Hypothalamus (tissue), 51 donors: ENCODE measurements at places on chromosomes 4 and X.

DNA sequence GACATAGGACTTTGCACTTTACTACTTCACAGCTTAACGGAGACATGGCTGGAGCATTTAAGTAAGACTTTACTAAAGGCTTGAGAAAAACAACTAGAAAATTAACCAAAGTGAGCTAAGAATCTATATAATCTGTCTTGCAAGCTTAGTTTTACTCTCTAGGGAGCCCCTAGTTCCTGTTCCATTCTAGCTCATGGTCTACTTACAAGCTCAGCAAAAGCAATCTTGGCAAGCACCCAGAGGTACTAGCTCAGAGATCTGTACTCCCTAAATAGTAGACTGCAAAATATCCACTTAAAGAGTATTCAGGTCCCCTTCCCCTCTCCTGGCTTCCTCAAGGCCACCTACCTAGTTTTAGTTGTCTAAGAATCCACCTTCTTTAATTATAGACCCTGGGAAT, 469.0 kb downstream of the IDS start:
- no peak for DNase-seq

DNA sequence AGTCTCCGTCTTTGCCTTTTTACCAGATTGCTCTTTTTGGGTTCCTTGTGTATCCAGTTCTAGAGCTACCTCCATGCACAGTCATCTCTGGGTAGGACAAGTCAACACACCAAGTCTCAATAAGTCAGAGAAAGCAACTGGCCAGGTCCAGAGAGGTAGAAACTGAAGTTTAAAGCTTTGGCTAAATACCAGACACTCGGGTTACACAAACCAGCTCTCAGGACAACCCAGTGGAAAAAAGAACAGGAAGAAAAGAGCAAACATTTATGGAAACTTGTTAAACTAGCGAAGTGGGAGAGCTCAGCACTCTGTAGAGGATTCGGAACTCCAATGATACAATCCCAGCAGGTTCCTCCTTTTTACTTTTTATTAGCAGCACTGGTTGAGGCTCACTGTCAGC, 291.0 kb upstream of the CPEB2 start:
- no peak for DNase-seq

GRCh38 chr4:53781629-53782457, 190.6 kb upstream of the LNX1 start:
- DNase-seq: no peak

- no peak for DNase-seq
Observed at GRCh38 chr4:80529026-80529425, 193.5 kb downstream of the CFAP299 start.

DNA sequence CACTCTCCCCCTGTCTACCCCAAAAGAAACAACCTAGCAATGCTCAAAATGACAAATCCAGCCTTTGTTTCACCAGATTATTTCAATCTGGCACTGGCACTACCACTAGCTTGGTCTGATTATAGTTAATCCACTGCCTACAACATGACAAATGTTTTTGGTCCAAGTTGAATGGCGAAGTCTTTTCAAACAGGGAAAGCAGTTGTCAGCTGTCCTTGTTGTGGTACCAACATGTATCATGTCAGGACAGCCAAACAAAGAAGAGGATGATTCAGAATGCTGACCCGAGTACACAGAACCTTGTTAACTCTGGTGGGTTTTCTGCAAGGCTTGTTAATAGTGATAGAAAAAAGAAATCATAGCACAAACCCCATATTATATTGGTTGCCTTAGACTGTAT, 160.8 kb upstream of the ANK2 start:
- peak; percentile 27 for DNase-seq

- DNase-seq: no peak
Observed at GRCh38 chr4:172951679-172952451, 216.7 kb upstream of the GALNT7 start.

GRCh38 chr4:159434114-159434870, 331.4 kb downstream of the RAPGEF2 start:
- DNase-seq: no peak

DNA sequence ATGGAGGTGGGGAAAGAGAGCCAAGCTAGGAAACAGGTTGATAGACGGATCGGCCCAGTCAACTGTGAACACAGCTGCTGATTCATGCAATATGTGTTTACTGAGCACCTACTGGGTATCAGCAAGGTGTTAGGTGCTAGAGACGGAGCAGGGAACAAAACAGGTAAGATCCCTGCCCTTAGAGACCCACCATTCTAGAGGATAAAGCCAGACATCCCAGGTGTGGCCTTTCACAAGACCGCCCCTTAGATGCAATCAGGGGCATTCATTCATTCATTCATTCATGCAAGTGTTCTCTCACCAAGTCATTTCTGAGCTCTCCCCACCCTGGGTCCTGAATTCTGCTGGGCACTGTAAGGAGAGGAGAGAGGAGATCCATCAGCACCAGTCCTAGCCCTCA, 20.2 kb upstream of the MTM1 start:
- DNase-seq: no peak

DNA sequence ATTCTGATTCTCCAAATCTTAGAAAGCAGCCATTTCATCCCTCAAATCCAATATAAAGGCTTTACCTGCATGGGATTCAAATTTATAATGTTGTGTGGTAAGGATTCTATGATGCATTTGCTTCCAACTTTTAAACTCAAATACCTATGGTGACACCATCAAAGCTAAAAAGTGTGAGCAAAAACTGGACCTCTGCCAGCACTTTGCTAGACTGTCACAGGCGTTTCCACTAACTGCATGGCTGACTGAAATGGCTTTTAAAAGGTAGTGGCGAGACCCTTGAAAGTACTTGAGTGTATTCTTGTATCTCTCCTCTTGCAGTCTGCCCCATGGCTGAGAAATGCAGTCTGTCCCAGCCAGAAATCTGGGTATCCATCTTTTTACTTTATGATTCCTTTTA, 169.4 kb downstream of the AMELX start:
- DNase-seq: no peak

- no peak for DNase-seq
Observed at GRCh38 chr4:7196736-7197135, 4.4 kb downstream of the SORCS2 start.

GRCh38 chrX:13473442-13474163, 95.8 kb upstream of the EGFL6 start:
- DNase-seq: no peak

DNA sequence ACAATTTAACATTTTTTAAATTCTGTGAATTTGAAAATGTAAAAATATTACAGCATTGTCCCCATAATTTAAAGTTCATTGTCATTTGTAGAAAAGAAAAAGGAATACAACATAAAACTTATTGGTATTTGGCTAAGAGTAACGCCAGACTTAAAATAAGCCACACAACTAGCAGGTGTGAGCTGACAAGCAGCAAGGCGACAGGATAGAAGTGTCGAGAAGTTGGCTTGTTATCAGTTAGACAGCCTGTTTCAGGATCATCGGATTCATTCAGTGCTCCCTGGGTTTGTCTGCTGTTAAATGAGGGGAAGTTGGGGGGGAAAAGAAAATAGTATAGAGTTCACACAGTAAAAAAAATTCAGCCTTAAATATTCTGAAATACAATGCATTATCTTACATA, 393.6 kb downstream of the IL15 start:
- DNase-seq: no peak

GRCh38 chr4:2537011-2537830, 774 bp downstream of the FAM193A start:
- peak; percentile 12 for DNase-seq

DNA sequence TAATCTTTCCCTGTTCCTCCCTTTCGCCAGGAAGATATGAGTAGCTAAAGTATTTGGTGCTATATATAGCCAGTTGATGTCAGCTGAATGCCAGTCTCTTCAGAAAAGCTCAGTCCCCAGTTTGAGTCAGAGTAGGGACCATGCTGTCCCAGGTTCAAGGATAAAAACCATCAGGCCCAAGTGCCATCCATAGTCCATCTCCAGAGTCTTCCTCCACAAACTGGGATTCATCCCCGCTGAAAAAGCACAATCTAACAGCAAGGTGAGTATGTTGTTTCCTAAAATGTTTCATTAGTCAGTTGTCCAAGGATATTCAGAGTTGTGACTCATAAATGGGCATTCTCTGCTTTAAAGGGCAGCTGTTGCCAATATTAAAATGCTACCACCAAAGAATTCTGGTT, at the start of gene MYOZ2:
TSS of gene MYOZ2 (plus strand) at position 112 of the 401 bp plus-strand sequence. CDS start 694 bp downstream, outside the sequence.
- no peak for DNase-seq

GRCh38 chrX:43664258-43664657, 8.2 kb downstream of the MAOA start:
- no peak for DNase-seq

DNA sequence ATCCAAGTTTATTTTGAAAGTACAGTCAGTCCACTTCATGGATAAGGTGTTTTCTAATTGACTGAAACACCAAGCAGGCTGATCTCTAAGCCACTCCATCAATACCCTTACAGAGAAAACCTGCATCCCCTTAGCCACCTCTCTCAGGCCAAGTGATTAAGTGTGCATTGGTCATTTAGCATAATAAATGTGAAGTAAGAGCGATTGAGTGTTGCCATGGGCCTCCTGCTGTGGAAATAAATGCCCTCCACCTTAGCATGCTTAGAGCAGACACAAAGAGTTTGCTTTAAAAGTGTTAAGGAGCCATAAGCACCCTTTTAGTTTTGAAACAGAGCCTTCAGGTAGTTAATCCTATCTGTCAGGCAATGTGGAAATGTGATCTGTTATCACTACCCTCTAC, 386.5 kb downstream of the GPAT3 start:
- no peak for DNase-seq

DNA sequence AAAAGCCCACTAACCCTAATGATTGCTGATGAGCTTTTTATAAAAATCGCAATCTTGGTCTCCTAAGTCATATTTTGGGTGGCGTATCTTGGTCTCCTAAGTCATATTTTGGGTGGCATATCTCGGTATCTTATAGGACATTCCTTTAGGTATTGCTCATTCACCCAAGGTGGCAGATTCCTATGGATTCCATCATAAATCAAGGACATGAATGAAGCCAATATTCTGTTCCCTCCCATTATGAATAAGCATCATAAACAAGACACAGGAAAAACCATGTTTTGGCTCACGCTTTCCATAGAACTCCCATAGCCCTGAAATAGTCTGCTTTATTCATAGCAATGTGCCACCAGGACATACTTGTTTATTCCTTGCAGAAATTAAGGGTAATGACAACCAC, 95.0 kb upstream of the CD99 start:
- no peak for DNase-seq

GRCh38 chrX:39813631-39814277, 284.0 kb downstream of the BCOR start:
- DNase-seq: peak; percentile 36
